ENCODE measurements at places on chromosomes 16 and 17.

- no peak for DNase-seq
Observed at GRCh38 chr17:11548398-11548797, 49.9 kb upstream of the DNAH9 start.

DNA sequence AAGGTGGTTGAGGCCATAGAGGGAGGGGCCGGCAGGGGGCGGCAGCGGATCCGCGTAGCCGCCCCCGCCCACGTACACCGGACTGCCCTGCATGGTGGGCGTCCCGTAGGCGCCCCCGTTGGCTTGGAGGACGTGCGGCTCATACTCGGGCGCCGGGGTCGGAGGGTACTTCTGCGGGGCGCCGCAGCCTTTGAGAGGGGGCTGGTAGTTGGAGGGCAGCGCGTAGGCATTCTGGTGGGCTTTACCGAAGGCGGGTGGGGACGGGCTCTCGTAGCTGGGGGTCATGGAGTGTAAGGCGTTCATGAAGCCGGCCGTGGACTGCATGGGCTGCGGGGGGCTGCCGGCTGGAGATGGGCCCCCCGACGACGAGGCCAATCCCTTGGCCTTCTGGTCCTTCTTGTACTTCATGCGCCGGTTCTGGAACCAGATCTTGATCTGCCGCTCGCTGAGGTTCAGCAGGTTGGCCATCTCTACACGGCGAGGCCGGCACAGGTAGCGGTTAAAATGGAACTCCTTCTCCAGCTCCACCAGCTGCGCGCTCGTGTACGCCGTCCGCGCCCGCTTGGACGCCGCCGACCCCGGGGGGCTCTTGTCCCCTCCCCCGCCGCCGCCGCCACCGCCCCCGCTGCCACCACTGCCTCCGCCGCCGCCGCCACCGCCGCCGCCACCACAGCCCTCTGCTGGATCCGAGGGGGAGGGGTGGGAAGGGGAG, 5.7 kb upstream of the HOXB2 start:
- no peak for DNase-seq

DNA sequence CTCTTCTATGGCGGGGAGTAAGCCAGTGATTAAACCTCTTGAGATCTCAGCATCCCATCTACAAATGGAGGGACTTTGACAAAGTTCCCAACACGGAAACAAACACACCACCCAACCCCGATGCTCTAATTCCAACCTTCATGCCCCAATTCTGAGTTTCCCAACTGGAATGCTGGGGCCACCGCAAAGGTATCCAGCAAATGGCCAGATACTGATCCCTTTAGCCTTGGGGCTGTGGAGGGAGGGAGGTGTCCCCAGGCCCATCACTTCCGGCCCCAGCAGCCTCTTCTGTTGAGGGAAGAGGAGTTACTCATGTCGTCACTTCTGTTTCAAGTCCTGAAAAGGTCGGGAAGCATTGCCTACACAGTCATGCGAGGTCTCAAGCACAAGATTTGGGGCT, 154.8 kb upstream of the RPH3AL start:
- DNase-seq: no peak

DNA sequence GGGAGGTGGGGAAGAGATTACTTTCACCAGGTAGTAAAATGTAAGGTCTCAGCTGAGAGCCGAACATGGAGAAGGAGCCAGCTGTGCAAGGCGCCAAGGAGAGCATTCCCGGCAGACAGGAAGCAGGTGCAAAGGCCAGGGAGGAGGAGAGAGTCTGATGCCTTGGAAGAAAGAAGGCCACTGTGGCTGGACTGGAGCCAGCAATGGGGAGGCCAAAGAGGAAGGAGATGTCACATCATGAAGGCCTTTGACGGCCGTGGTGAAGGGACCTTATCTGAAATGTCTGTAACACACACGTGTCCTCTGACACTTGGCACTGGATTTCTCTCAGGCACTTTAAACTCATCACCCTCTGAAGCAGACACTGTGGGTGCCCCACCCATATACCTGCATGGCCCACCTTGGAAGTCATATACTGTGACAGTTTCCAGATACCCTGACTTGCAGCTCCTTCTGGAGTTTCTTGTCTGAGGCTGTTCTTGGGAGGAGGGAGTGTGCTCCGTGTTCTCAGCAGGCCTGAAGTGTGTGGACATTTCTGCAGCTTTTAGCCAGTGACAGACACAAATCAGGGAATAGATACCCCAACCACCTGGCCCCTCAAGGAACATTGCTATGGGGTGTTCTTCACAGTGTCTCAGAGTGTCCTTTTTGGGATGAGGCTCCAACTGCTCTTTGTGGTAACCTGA, 1.9 kb upstream of the SLC5A2 start:
- no peak for DNase-seq

- no peak for DNase-seq
Observed at GRCh38 chr16:7303660-7304200, 28.9 kb upstream of the RBFOX1 start.

DNA sequence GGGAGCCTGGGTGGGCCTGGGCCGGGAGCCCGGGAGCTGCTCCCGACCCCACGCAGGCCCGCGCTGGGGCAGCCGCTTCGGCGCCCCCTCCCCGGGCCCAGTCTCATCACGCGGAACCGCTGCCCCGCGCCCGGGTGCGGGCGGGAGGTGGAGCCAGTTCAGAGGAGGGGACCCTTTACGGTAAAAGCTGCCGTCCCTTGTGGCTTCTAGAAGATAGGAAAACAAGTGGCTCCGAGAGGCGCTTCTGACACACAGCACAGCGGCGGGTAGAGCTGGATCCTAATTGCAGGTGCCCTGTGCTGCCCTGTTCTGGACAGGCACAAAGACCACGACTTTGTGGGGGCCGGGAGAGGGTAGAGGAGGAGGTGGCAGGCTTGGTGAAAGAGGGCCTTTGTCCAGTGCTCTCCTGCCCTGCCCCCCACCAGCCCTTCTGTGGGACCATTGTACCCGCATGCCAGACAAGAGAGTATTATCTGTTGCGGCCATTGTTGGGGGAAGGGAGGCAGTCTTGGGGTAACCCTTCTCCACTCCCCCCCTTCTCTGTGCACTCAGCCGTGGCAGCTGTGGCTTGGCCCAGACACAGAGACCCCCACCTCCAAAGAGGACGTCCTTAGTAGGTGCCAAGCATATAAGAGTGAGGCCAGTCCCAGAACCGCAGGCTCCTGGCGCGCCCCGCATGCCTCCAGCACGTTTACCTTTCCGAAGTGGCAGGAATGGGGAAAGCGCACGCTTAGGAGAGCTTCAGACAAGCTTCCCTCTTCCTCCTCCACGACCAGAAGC, 736 bp downstream of the CNP start:
- DNase-seq: peak; percentile 95

DNA sequence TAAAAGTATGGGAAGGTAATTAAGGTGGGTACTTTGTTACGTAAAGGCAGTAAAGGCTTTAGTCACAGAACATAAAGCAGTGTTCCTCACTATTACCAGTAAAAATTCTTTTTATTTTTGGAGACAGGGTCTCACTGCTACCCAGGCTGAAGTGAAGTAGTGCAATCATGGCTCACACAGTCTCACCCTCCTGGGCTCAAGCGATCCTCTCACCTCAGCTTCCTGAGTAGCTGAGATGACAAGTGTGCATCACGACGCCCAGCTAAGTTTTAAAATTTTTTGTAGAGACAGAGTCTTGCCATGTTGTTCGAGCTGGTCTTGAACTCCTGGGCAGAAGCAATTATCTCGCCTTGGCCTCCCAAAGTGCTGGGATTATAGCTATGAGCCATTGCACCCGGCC, 80.5 kb downstream of the CREBBP start:
- no peak for DNase-seq

DNA sequence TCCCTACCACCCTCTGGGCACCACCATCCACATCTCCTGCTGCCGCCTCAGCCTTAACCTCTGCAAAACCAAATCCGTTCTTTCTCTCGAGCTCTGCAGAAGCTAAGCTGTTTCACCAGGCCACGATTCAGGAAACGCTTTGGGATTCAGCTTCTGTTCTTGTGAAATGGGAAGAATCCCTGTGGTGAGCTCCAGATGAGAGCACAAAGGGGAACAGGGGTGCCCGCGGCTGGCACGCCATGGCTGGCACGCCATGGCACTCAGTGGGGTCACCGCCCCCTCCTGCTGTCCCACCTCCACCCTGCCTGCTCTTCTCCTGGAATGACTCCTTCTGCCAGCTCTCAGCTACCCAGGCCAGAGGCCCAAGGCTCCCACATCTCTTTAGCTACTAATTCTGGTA, 5.7 kb downstream of the QPRT start:
- no peak for DNase-seq

- no peak for DNase-seq
Observed at GRCh38 chr17:37176723-37177122, 199.1 kb upstream of the C17orf78 start.

DNA sequence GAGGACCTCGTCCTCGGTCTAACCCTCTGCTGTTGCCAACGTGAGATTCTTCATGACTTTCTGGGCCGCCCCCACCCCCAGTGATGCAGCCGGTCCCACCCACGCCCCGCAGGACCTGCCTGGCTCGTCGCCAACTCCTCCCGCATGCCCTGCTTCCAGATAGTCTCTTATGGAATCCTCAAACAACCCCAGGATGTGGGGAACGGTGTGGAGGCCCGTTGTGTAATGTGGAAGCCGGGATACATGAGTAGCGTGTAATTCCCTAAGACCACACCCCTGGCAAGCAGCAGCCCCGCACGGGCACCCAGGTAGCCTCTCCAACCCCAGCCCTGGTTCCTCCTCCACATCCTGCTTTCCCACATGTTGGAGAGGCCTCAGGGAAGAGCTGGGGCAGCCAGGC, 275.9 kb downstream of the C16orf95 start:
- DNase-seq: no peak

DNA sequence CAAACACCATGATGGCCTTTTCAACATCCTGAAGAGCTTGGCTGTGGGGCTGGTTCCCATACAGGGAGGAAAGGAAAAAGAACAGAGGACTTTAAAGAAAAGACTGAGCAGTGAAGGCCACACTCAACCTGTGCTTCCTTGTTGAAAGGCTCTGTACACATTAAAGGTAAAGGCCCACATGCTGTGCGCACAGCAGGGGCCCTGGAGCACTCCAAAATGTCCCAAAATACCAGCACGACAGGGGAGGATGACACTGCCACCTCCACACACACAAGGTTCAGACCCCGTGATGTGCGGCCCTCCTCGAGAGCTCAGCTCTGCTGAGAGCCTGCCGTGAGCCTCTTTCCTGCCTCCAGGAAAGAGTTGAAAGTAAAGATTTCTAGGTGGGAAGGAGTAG, 36.5 kb downstream of the FANCA start:
- DNase-seq: no peak

DNA sequence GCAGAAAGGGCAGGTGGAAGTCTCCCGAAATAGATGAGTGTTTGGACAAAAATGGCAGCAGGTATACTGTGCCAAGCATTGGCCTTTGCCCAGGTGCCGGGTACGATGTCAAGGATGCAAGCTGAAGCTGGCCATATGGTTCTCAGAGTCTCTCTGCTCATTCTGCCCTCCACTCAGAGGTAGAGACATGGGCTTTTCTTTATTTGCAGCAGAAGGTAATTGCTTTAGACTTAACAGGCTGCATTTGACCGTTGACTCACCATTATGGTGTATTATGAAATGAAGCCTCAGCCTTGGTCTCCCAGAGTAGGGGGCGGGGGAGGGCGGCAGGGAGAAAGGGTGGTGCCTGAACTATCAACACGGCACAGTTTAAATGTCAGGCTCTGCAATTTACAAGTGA, 969.1 kb upstream of the EEF2KMT start:
- no peak for DNase-seq

GRCh38 chr16:21081329-21081728, 69.3 kb downstream of the DNAH3 start:
- no peak for DNase-seq

DNA sequence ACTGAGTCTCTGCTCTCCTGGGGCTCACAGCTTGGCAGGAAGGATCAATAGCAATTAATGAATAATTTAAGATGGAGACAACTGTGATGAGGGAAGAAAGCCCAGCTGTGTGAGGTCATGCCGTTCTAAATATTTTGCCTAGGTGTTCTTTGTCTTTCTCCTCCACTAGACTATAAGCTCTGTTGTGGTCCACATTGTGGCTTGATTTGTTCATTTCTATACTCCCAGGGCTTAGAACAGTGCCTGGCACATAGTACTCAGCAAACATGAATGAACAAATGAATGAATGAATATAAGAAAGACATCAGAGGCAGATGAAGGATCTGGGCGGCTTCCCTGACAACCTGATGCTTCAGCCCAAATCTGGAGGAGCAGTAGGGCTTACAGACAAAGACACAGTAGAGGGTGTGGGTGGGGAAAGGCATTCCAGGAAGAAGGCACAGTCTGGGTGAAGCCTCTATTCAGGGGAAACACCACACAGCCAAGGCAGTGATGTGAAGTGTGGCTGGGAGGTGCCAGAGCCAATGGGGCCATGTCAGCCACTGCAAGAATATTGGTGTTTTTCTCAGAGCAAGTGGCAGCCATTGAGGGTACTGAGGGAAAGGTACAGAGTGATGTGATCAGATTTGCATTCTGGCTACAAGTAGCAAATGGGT, 8.3 kb downstream of the CDH13 start:
- no peak for DNase-seq

DNA sequence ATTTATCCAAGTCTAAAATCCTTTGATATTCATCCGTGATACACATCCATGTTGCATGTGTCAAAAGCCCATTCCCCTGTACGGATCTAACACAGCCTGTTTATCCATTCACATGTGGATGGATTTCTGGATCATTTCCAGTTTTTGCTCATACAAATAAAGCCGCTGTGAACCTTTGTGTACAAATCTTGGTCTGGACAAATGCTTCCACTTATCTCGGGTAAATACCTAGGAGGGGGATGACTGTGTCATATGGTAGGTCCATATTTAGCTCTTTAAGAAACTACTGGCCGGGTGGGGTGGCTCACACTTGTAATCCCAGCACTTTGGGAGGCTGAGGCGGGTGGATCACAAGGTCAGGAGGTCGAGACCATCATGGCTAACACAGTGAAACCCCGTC, 6.3 kb upstream of the TBCD start:
- no peak for DNase-seq

GRCh38 chr17:73594025-73594424, 50.2 kb downstream of the SDK2 start:
- DNase-seq: no peak

DNA sequence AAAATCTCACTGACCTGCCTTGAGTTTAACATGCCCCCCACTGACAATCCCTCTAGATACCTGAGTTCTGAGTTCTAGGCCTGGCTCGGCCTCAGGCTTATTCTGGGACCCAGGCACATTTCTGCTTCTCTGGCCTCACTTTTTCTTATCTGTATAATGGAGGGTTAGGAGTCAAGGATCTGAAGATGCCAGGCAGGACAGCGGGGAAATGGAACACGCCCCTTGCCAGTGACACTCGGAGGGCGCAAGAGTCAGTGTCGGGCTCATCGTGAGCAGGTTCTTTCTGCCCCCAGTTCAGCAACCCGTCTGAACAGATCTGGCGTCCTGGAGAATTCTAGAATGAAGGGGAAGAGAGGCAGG, 567 bp upstream of the MT3 start:
- DNase-seq: no peak

GRCh38 chr16:71501547-71501946, 12.4 kb upstream of the ZNF19 start:
- DNase-seq: no peak

- DNase-seq: peak; percentile 18
Observed at GRCh38 chr17:43713494-43714162, 45.0 kb downstream of the SOST start.

GRCh38 chr17:27862004-27862403, 31.2 kb downstream of the LYRM9 start:
- DNase-seq: no peak

- DNase-seq: no peak
Observed at GRCh38 chr16:81008505-81008789, 1.4 kb downstream of the CENPN start.

- DNase-seq: no peak
Observed at GRCh38 chr17:4944163-4944553, 4.1 kb downstream of the RNF167 start.

- DNase-seq: no peak
Observed at GRCh38 chr17:56978441-56979090, 635 bp downstream of the SCPEP1 start.
